ENCODE measurements at places on chromosomes 12 and 14.

GRCh38 chr14:58747181-58747580 lies 109.4 kb downstream of the DACT1 start:
- peak; percentile 96 for DNase-seq

DNA sequence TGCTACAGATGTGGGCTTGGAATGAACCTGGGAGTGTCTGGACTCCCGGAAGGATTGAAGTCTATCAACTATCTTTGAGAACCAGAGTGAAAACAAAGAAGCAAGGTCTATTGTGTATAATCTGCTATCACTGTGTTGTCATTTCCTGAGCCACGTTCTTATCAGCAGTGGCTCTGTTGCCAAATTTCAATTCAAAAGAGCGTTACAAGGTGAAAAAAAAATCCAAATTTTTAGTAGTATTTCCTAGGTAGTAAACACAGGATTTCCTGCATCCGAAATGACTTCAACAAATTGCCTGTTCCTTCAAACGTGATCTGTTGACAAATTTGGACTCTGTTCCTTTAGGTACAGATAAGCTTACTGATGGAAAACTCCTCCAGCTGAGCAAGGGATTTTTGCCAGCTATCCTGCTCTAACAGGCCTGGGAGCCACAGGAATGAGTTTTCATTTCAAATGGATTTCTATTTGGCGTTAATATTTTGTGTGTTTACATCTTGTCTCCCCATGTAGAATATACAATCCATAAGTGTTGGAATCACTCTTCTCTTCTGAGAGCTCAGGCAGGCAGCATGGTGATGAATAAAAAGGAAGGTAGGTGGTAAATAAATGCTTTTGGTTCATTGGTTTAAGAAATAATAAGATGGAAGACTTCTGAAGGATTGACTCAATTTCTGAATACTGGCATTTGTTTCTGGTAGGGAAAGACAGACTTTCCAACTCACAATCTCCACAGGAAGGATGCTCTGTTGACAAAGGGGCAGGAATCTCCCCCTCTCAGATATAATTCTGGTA lies 58.5 kb downstream of the GPR135 start:
- no peak for DNase-seq

DNA sequence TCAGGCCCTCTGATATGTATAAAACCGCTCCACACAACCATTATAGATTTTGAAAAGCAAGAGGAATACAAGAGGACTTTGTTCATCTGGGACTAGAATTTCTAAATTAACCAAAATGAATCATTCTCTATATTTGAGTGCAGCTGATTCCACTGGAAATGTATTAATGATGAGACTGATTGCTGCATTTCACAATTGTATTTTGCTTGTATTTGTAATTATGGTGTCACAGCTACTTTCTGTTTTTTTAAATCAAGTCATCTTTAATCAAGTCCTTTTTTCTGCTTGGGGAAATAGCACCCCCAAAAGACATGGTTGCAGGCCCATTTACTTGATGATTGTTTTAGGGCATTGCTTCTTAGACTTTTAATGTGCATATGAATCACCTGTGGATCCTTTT lies 162.4 kb downstream of the KICS2 start:
- no peak for DNase-seq

DNA sequence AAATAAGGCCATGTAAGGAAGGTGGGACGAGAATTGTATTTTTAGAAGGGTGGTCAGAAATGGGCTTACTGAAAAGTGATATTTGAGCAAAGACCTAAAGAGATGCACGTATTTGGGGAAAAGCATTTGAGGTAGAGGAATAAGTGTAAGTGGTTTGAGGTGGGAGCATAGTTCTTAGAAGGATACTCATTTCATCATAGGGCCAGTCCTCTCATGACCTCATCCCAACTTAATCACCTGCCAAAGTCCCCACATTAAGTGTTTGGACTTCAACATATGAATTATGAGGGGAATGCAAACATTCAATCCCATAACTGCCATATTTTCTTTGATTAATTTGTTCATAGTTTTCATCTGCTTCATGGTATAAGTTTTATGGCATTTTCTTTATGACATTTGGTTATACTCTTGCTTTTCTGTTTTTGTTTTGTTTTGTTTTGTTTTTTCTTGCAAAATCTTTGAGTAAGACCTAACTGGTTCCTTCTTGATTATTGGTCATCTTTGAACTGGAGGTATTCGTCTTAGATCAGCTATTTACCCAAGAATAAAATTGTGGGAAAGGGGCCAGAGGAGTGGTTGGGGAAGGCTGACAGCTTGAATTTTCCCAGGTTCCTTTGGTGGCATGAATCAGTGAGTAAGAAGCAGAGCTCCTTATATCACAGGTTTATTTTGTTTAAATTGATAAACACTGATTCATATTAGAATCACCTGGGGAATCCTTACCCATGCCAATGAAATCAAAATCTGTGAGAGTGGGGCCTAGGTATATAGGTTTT lies 24.2 kb downstream of the GNPNAT1 start:
- no peak for DNase-seq

GRCh38 chr14:51738754-51739153 lies 87.0 kb downstream of the FRMD6 start:
- peak; percentile 4 for DNase-seq

- no peak for DNase-seq
Observed at GRCh38 chr12:7434670-7435069, 9.3 kb downstream of the CD163L1 start.

GRCh38 chr14:42944284-42944683 lies 1337.6 kb downstream of the LRFN5 start:
- DNase-seq, result no peak

DNA sequence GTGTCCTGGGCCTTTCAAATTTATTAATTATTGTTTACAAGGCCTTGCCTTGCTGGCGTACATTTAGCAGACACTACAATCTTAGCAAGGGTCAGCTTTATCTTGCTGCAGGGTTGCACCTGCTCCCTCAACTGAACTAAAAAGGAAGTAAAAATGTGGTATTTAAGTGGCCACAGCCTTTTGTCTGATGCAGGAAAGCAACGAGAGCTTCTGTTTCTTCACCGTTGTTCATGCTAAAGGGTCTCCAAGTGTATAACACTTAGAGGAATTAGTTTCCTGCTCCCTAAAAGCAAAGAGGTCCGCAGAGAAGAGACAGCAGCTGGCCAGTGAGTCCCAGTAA lies 62.8 kb upstream of the EGLN3 start:
- DNase-seq, result peak; percentile 81

DNA sequence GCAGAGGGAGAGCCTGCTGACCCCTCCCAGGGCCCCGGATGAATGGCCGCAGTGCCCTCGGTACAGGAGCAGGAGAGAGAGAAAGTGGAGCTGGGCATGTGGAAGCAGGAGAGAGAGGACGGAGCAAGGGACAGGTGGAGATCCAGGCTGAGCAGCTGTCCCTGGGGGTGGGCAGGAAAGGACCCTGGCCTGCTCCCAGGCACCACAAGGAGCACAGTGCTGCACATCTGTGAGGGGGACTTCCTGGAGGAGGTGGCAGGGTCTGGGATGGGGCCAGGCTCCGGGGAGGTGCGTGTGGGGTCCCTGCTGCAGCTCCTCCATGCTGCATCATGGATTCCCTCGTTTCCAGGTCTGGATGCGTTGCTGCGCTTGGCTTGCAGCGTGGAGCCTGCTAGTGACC lies 13.0 kb upstream of the DLK1 start:
- no peak for DNase-seq

- no peak for DNase-seq
Observed at GRCh38 chr14:89270439-89271227, 146.4 kb downstream of the FOXN3 start.

DNA sequence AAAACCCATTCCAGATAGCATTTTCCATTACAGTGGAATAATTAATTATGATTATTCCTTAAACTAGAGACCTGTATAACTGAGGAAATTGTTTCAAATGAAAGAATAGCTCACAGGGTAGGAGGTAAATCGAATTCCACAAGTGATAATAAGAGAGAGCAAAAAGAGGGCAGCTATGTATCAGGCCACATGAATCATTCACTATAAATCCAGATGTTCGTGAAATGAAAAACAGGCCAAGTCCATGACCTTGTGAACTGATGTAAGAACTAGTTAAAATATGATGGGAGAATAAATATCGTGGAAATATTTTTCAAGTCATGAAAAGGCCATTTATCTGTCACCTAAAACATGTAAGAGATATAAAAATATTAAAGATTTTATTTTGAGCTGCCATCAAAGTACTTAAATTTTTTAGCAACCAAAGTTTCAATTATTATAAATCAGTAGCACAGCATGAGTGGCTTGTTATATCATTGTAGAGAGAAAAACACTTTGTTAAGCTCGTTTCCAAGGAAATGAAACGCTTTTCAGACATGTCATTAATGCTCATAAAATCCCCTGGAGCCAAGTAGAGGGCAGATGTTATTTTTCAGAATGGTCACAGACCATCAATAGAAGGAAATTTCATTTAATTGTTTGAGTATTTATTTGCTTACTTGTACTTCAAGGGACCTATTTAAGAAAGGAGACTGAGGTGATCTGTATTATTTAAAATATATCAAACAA lies 120.6 kb upstream of the CDKN3 start:
- DNase-seq, result no peak

DNA sequence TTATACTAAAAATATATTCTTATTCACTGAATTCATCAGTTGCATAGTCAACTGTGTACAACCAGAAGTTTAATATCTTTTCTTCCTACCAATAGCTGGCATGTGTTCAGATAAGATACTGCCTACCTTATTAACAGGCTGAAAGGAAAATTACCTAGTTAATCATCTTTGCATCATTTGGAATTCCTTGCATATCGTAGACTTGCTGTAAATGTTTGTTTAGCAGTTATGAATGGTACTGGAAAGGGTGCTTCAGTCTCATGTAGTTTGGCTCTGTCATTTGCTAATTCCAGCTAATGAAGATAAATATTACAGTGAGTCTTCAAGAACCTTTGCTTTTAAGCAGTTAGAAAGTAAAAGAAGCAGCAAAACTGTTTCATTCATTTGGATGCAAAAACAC lies 84.4 kb downstream of the PPHLN1 start:
- no peak for DNase-seq

DNA sequence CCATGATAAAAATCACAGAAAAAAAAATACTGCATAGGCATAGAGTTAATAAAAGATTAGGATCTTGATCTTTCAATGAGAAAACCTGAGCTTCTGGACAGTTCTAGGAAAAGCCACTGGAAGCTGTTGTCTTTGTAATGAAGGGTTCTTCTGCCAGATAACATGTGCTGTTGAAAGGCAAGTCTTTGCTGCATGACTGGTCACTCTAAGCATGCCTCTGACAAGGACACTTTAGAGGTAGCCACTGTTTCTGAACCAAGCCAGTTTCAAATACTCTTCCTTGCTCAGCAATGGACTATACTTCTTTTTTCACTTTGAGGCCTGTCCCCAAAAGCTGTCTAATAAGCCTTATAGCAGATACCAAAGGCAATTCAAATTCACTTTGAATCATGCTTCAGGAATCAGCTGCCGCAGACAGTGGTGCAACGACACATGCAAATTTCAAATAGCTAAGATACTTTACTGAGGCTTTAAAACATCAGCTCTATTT lies 70.2 kb downstream of the BTG1 start:
- no peak for DNase-seq

DNA sequence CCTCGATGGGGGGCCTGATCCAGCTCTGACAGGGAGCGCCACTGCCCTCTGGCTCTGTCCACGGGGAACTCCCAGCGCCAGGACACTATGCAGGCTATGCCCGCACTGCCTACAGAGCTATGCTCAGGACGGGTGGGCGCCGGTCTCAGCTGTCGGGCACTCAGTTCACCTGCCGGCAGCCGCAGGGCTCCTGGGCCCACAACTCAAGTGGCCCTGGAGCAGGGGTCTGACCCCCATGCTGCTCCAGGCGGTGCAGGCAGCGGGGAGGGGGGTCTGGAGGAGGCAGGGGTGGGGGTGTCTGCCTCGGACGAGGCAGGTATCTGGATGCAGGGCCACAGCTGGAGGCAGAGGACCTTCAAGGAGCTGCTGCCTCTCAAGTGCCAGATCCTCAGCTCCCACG lies 28.5 kb upstream of the NUDT14 start:
- no peak for DNase-seq

GRCh38 chr14:97633131-97633738 lies 836.1 kb downstream of the VRK1 start:
- DNase-seq, result no peak

- peak; percentile 89 for DNase-seq
Observed at GRCh38 chr14:101721951-101722661, 39.4 kb upstream of the PPP2R5C start.

GRCh38 chr14:60250257-60251035 lies 1.4 kb downstream of the PPM1A start:
- peak; percentile 15 for DNase-seq

DNA sequence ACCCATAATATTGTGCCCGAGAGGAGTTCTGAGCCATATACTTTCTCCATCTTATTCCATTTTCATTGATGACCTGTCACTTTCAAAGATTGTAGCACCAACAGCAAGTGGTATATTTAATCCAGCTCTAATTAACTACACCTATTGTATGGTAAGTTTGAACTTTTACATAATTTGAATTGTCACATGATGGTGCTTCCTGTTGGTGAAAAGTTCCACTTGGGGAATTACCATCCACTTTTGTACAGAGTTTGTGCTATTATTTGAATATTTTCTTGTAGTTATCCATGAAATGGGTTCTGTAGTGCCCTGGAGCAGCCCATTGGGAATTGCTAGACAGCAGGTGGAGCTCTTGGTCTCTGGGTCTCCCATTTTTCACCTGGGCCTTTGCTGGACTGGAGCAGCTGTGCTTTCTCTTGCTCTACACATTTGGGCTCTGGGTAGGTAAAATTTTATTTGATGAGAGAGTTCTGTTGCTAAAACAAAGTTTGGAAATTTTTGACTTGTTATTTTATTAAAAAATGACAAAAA lies 3.0 kb downstream of the SMCO3 start:
- DNase-seq, result no peak

- DNase-seq, result no peak
Observed at GRCh38 chr14:91998667-91999570, 40.9 kb downstream of the TRIP11 start.

Data from NB4 (cell line).